ENCODE measurements at places on chromosomes 4 and X. TPM values are rescaled to one million over a fixed set of nuclear protein-coding genes. Genes with fewer than 3 reads are reported as not detected.

GRCh38 chrX:45300638-45301037 lies 100.0 kb upstream of the DIPK2B start:
- no peaks in the 10 kb centered on the region for H3K36me3 ChIP-seq
- no peak for DNase-seq
- H3K27ac ChIP-seq: no peak overlapping the region
- H3K27me3 ChIP-seq: no peaks in the 10 kb centered on the region
- H3K4me1 ChIP-seq: peaks cover 6% of the 10 kb centered on the region

GRCh38 chr4:154030152-154030551 lies 241.3 kb upstream of the SFRP2 start:
- H3K4me1 ChIP-seq: peaks cover 16% of the 10 kb centered on the region
- no peak overlapping the region for H3K27ac ChIP-seq
- peaks cover 3% of the 10 kb centered on the region for H3K36me3 ChIP-seq

- no peaks in the 10 kb centered on the region for H3K27me3 ChIP-seq
- peaks cover 5% of the 10 kb centered on the region for H3K36me3 ChIP-seq
- DNase-seq: no peak
- peak overlapping the region; percentile 86 for H3K27ac ChIP-seq
- H3K4me3 ChIP-seq: peak overlapping the region; percentile 60
Measured at GRCh38 chrX:130120321-130120731, 10.0 kb upstream of the ELF4 start.

DNA sequence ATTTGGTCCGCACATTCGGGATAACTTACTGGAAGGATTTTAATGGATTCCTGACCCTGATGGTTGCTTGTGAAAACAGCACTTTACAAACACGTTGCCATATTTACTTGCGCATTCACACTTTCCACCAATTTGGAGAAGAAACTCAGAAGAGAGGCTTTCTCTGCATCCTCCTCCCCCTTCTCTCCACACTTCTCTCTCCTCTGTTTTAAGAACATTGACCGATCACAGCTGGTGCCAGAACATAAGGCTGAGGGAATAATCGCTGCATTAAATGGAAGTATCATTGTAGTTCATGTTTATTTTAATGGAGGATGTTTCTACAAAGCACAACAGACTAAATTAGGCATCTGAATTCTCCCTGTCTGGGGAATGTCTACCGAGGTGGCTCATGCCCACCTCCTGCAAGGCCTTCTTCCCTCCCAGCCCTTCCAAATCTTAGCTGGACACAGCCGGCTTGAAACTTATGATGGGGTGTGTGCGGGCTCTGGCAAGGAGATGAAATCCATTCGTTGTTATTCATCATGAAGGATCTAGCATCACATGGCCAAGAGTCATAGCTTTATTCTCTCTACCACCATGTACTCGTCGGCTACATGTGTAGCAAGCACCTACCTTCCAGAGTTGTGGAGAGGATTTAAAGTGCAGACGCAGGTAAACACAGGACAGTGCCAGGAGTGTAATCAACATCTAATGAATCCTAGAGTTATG lies 204.1 kb downstream of the LDB2 start:
- no peak overlapping the region for H3K27ac ChIP-seq
- no peak for DNase-seq
- no peaks in the 10 kb centered on the region for H3K36me3 ChIP-seq
- no peak overlapping the region for H3K4me3 ChIP-seq

GRCh38 chr4:56630876-56631666 lies 50.0 kb downstream of the HOPX start:
- peaks cover 6% of the 10 kb centered on the region for H3K4me1 ChIP-seq
- no peak for DNase-seq
- H3K27me3 ChIP-seq: peaks cover 3% of the 10 kb centered on the region
- H3K4me3 ChIP-seq: no peak overlapping the region
- no peaks in the 10 kb centered on the region for H3K36me3 ChIP-seq
- H3K27ac ChIP-seq: no peak overlapping the region

DNA sequence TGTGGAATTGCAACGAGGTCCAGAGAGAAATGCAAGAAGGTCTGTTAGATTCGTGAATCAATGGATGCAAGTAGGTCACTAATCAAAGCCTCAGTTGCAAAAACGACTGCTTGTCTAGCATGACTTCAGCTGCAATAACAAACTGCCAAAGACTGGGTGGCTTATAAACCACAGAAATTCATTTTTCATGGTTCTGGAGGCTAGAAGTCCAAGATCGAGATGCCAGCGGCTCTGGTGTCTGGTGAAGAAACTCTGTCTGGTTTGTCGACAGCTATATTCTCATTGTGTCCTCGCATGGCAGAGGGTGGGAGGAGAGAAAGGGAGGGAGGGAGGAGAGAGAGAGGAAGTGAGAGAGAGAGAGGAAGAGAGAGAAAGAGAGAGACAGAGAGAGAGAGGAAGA lies 114.7 kb downstream of the MXRA5 start:
- DNase-seq: no peak
- H3K27me3 ChIP-seq: no peaks in the 10 kb centered on the region
- H3K4me1 ChIP-seq: peaks cover 48% of the 10 kb centered on the region
- H3K36me3 ChIP-seq: no peaks in the 10 kb centered on the region
- peak overlapping the region; percentile 26 for H3K4me3 ChIP-seq

DNA sequence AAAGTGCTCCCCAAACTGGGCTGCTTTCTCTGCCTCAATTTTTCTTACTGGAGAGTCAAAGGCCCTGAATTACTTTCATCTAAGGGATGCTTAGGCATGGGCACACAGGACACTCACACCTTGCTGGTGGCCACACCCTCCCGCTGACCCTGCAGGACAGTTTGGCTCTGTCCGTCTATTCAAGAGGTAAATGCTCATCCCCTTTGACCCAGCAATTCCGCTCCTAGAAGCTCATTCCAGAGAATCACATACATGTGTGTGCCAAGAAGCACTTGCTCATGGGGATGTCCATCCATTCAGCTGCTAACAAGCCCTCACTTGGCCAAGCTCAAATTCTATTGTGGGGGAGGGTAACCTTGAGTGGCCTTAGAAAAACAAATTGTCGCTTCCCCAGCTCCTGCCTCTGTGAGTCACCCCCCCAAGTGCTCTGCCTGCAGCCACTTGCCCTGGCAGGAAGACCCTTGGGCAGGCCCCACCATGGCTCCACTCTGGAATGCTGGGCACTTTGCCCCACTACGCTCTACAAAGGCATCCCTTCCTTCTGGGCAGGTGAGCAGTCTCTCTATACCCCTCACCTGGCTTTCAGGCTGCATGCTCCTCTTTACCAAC lies 54.5 kb downstream of the HTRA3 start:
- no peaks in the 10 kb centered on the region for H3K36me3 ChIP-seq
- H3K4me3 ChIP-seq: no peak overlapping the region
- DNase-seq: peak; percentile 64
- peaks cover 3% of the 10 kb centered on the region for H3K27me3 ChIP-seq

STK32B gene
- total RNA-seq: 46.9 TPM

PPP4R3C gene
- not detected for total RNA-seq

MAGEB4 gene
- not detected for total RNA-seq
